ENCODE measurements at places on chromosomes 3 and 15.

- no peak for DNase-seq
These were observed 76.4 kb downstream of the SPSB4 start for GRCh38 chr3:141127344-141128125.

GRCh38 chr15:68817304-68818065, 3.2 kb downstream of the ANP32A start:
- DNase-seq: peak; percentile 68

DNA sequence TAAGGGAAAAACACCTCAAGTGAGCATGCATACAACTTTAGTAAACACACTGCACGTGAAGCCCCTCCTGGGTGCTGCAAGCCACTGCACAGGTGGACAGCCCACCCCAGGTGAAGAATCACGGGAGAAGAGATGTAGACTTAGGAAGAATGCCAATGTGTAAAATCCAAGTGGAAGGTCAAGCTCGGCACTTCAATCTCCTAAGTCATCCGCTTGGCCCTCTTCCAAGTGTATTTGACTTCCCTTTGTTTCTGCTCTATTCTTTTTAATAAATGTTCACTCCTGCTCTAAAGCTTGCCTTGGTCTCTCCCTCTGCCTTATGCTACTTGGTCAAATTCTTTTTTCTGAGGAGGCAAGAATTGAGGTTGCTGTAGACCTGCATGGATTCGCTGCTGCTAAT, 316.6 kb downstream of the EDEM1 start:
- DNase-seq: no peak

GRCh38 chr3:126525853-126526667, 2.1 kb downstream of the CHST13 start:
- DNase-seq: no peak

- DNase-seq: peak; percentile 43
These were observed at the start of gene GATM for GRCh38 chr15:45378149-45378912. Gene GATM (minus strand): TSS chr15:45378544. CDS start chr15:45378453, 91 bp downstream.

DNA sequence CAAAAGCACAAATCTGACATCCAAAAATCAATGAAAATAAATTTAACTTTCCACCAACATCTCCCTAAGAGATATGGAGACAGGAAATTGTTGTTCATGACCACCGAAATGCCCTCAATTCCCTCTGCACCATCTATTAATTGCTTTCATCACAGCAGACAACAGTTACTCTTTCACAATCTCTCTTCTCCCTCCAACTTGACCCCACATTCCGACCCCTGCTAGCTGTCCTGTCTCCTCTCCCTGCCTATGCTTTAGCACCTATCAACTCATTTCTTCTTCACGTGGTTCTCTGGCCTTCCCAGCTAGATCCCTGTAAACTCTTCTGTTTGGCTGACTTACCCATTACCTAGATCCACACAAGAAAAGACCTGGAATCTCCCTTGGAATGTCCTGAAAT, 173.9 kb upstream of the ADAMTS9 start:
- no peak for DNase-seq

GRCh38 chr15:99197856-99198255, 51.5 kb downstream of the TTC23 start:
- DNase-seq: no peak

DNA sequence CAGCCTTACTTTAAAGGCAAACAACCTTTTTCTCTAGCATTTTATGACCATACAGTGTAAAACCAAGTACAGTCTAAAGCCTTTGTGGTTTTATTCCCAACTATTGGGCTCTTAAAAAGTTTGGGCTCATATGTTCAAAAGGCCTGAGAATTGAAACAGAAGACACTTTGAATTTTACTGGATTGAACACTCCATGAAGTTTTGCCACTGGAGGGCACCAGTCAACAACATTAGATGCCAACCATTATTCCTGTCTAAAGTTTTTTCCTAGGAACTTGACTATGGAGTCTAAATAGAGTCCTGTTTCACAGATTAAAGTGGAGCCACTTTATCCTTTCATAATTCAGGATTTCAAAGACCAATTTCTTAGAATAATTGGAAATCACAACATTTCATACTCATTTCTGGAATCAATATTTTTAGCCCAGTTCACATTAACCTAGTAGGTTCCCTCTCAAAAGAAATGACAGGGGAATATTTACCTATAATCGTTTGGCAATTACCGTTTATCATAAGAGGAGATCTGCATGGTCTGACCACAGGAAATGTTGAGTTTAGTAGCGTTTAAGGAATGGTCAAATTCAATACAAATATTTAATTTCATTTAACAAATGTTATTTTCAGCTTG, 244.1 kb upstream of the PDZRN3 start:
- DNase-seq: no peak

- DNase-seq: no peak
These were observed 172.5 kb downstream of the RAP2B start for GRCh38 chr3:153334558-153334957.
